ENCODE measurements at places on chromosomes 2 and 18. TPM values are rescaled to one million over a fixed set of nuclear protein-coding genes. Genes with fewer than 3 reads are reported as not detected.

DNA sequence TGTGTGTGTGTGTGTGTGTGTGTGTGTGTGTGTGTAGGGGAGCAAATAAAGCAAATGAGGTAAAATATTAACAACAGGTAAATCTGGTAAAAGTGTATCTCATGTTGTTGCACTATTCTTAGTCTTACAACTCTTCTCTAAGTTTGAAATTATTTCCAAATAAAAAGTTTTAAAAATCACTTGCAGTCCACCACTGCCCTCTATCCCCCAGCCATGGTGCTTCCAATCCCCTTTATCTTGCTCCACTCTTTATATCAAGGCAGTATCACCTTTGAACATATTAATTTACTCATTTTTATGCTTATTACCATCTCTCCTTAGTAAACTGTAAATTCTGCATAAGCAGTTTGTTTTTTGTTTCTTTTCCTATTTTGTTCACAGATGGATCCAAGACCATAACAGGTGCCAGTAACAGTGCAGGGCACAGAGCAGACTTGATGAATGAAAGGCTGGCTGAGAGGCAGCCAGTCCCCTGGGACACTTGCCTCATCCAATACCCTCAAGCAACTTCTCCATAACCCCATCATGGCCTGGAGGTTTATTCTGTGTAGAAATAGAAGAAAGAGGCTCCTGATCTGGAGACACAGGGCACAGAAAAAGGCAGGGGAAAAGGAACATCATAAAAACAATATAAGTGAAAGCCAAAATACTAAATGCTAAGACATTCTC, 67.6 kb downstream of the LDAH start:
- DNase-seq: no peak

GRCh38 chr2:58616961-58617360, 375.8 kb upstream of the FANCL start:
- no peak for DNase-seq

GRCh38 chr2:158297606-158298005, 158.9 kb downstream of the CCDC148 start:
- DNase-seq: no peak

- no peak for DNase-seq
These were observed 13.1 kb downstream of the GPR45 start for GRCh38 chr2:105254531-105255210.

DNA sequence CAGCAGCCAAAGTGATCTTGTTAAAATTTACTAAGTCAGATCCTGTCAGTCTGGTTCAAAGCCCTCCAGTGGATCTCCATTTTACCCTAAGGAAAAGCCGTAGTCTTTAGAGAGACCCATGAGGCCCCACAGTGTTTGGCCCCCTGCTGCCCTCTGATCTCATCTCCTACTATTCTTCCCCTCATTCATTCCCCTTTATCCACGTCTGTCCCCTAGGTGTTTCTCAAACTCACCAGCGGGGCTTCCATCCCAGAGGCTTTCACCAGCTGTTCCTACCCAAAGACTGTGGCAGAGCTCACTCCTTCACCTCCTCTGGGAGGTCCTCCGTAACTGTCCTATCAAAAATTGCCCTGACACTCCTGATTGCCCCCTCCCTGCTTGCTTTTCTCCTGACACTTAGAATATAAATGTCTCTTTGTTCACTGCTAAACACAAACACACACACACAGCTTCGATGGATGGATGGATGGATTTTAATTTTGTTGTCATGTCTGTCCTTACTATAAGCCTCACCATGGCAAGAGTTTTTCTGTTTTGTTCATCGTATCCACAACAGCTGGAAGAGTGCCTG, 26.1 kb downstream of the LIMS1 start:
- no peak for DNase-seq

GRCh38 chr2:206611191-206611590, 31.1 kb upstream of the FAM237A start:
- DNase-seq: no peak

Gene CXCR1
- not detected for total RNA-seq

Gene PDE1A
- total RNA-seq: 42.1 TPM

Gene LYPD1
- 17.8 TPM for total RNA-seq

Gene OXER1
- not detected for total RNA-seq

Gene HAAO
- total RNA-seq: 0.62 TPM
